Activated CD4-positive, alpha-beta T cell treated with anti-CD3 and anti-CD28 coated beads for 36 hours (primary cell): ENCODE measurements at places on chromosomes 7 and 10. TPM values are rescaled to one million over a fixed set of nuclear protein-coding genes. Genes with fewer than 3 reads are reported as not detected.

DNA sequence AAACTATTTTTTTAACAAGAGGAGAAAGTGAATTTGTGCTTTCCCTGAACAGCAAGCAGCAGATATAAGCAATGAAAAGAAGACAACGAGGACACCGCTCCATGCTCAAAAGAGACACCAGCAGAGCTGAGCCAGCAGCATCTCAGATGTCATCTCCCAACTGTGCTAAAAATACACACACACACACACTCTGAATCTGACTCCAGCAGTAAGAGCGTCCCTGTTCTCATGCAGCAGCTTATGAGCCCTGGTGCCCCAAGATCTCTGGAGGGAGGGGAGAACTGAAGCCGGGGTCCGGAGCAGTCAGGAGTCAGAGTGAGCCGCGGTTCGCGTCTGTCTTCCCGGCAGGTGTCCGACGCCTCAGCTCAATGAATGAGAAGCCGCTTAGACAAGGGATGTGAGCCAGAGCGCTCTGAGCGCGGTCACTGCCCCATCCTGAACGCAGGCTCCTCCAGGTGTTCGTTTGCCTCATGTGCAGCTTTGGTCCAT lies 49.2 kb downstream of the SVIL start:
- DNase-seq = no peak

DNA sequence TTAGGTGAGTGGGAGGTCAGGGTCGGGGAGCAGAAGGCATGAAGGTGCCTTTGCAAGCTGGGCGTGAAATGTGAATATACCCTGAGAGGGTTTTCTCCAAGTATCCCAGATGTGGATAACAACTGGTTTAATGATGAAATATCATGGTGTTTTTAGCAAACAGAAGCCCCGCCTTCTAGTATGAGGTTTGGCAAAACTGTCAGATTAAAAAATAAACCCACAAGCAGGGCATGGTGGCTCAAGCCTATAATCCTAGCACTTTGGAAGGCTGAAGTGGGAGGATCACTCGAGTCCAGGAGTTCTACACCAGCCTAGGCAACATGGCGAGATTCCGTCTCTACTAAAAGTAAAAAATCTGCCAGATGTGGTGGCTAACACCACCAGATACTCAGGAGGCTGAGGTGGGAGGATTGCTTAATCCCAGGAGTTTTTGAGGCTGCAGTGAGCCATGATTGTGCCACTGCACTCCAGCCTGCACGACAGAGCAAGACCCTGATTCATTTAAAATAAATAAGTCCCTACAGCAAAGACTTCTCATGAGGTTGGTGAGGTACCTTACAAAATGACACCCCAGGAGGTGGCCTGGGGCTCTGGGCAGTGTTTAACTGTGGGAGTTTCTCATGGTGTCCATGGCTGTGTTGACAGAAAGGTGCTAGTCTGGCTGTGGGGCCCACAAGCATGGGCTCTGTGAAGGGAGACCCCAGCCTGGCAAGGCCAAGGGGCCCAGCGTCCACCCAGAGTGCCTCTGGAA lies 6.7 kb upstream of the PWWP2B start:
- no peak for DNase-seq

GRCh38 chr7:2838873-2839578 lies 5.1 kb downstream of the GNA12 start:
- DNase-seq = no peak

MPP7 gene
- 11.0 TPM for total RNA-seq

- DNase-seq = no peak
Observed at GRCh38 chr7:11923376-11923930, 91.5 kb upstream of the THSD7A start.

DGKI gene
- total RNA-seq = 3.0 TPM

TMEM196 gene
- not detected for total RNA-seq

CYP3A4 gene
- total RNA-seq = not detected

GRCh38 chr10:100347568-100348195 lies 649 bp downstream of the SCD start:
- DNase-seq = no peak

ANKRD7 gene
- total RNA-seq = not detected

ZNF3 gene
- 18.8 TPM for total RNA-seq
